ENCODE measurements at places on chromosomes 13 and 19.

DNA sequence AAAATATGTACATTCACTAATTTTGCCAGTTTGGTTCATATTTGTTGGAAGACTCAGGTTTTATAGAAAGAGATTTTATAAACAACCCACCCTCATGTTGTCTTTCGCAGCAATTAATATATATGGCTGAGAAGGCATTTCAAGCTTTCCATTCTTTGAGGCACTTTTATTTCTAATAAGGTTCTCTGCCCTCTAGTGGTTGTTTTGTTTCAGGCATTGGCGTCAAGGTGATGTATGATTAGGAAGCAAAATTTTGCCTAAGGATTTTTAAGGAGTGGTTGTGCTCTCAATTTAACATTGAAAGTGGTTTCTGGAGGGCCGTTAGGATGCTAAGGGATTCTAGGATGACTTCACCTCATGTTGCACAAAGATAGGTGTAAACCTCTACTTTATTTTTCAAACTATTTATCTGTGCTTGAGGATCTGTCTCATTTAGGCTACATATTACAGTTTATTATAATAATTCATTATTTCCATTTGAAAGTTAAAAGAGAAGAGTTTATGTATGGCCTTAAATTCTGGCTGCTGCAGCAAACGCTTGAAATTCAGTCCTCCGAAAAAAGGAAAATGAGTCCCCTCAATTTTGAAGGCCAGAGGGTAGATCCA, 35.9 kb downstream of the OXGR1 start:
- peak; percentile 20 for DNase-seq

- DNase-seq = no peak
Measured at GRCh38 chr13:98326291-98326690, 149.2 kb upstream of the RNF113B start.

GRCh38 chr13:72763411-72763810, 18.3 kb downstream of the DIS3 start:
- no peak for DNase-seq

GRCh38 chr13:30739761-30740642, 4.7 kb downstream of the ALOX5AP start:
- DNase-seq = no peak

Measured in right lung (tissue), 10 donors.